ENCODE measurements at places on chromosomes 13 and 19.

DNA sequence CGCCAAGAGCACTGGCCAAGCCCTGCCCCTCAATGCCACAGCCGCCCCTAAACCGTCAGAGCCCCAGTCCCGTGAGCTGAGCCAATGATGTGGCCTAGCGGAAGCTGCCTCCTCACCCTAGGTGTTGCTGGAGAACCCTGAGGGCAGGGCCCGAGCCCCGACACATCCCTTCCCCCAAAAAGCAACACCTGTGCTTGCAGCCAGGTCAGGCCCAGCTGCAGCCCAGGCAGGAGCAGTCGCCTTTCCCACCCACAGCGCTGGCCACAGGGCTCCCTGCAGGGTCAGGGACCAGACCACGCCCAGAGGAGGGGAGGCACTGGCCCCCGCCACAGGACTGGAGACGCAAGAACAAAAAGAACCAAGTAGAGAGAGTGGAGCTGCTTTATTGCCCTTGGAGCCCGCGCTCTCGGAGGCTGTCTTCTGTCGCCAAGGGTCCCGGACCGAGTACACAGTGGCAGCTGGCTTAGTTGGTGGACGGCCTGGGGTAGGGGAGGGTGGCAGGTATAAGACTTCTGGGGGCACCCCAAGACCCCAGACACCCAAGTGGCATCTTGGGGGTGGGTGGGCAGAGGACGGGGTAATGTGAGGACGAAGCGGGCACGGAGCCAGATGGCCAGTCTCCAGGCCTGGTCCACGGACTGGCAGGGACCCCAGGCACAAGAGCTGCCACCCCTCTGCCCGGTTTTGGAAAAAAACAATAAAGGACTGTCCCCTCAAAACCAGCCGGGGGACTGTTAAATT, 3.3 kb downstream of the P2RY11 start:
- DNase-seq, result no peak

- DNase-seq, result no peak
These were observed 182.3 kb upstream of the KLF12 start for GRCh38 chr13:74316547-74316946.

DNA sequence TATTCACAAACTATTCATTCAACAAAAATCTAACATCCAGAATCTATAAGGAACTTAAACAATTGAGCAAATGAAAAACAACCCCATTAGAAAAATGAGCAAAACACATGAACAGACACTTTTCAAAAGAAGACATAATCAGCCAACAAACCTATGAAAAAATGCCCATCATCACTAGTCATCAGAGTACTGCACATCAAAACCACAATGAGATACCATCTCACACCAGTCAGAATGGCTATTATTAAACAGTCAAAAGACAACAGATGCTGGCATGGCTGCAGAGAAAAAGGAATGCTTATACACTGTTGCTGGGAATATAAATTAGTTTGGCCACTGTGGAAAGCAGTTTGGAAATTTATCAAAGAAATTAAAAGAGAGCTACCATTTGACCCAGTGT, 487.6 kb downstream of the GPC6 start:
- no peak for DNase-seq

- DNase-seq, result no peak
These were observed 18.6 kb downstream of the SCEL start for GRCh38 chr13:77554069-77554468.

GRCh38 chr19:5966215-5966614, 11.7 kb downstream of the RANBP3 start:
- DNase-seq, result no peak

GRCh38 chr19:17243830-17244617, 1.7 kb downstream of the NR2F6 start:
- DNase-seq, result no peak

GRCh38 chr19:50817941-50818858, 5.4 kb downstream of the KLK1 start:
- DNase-seq, result peak; percentile 57

- DNase-seq, result no peak
These were observed 120.5 kb downstream of the TNFRSF19 start for GRCh38 chr13:23690668-23691067.

GRCh38 chr13:20090349-20090748, 70.5 kb downstream of the GJA3 start:
- DNase-seq, result no peak

DNA sequence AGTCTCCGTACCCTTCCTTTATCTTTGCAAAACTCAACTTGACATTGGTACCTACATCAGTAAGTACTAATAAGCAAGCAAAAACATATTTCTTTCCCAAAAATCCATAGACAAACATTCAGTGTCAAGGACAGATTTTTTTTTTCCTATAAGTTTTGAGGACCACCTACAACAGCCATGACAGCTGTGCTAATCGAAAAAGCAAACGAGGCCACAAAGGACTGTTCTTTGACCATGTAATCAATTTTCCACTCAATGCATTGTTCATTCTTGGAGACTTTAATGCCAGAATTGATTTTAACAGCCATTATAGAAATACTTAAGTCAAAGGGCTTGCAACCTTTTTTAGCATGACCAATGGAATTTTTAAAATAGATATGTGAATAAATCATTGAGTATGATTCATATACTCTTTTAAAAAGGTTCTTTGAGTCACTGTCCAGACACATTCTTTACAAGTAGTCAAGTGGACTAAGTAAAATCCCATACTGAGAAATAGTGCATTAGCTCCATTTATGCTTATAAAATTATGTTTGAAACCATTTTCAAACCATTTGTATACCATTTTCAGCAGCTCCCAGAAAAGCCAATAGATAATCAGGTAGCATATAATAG, 323.9 kb downstream of the MZT1 start:
- DNase-seq, result no peak

DNA sequence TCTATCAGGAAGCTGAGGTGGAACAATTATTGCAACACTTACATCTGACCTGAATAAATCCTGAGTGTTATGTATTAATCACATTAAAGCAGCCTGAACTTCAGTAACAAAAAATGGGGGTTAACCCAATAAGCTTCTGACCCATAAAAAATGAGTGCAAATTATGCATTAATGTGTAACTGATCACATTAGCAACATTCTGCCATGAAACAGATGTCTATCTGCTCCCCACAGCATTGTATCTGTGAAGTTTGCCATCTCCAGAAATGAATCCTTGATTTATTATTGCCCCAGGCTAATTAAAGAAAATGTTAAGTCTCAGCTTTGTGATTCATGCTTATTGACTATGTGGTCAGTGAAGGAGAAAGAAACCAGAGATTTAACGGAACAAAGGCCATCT, 304.9 kb downstream of the PCDH20 start:
- DNase-seq, result no peak

DNA sequence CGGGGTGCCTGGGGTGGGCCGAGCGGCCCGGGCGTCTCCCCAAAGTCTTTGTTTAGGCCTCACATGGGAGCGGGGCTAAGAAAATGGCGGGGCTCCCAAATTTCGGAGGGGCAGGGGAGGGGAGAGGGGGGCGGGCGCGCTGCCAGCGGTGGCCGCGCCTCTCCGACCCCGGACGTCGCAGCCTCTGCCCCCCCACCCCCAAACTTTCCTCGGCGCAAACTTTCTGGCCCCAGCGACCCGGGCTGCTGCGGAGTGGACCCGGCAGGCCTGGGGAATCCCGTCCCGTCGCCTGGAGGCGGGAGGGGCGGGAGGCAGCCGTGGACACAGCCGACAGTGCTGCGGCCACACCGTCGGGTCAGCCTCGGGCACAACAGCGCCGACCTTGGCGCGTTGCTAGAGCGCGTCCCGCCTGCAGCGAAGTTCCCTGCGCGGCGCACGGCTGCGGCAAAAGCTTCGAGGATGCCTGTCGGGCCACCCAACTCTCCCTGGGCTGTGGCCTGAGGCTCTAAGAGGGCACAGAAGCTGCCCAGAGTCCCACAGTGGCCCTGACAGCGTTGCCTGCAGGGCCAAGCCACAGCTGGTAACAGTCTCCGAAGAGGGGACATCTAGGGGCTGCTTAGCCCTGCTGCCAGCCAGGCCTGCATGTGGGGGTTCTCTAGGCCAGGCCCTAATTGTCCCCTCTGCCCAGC, 1.3 kb downstream of the NFIX start:
- DNase-seq, result no peak

- DNase-seq, result no peak
These were observed 957.1 kb downstream of the PCDH9 start for GRCh38 chr13:66273011-66273410.

DNA sequence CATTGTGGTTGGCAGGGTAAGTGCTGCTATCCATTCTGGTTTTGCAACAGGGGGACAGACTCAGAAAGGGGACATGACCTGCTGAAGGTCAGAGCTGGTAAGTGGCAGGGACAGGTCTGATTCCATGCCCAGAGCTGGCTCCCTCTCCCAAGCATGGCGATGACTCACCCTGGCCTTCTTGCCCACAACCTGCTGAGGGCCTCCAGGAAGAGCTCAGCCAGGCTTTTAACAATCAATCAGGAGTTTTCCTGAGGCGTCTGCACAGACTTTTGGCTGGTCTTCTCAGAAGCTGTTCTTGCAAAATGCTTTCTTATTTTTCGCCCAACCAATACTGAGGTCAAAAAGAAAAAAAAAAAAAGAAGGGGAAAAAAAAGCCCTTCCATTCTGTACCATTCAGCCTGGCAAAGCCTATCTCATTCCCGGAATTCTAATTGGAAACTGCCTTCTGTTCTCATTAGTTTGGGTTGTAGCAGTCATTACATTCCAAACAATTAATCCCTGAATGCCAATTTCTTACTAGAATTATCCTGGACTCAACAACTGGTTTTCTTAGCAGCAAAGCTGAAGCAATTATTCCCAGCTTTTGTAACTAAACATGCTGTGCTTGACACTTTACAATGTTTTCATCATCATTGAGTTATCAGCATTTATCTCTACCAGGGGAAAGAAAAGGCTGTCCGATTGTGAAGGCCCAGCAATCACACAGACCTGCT, 17.7 kb downstream of the SIAH3 start:
- no peak for DNase-seq

GRCh38 chr13:72390909-72391308, 336.5 kb downstream of the MZT1 start:
- DNase-seq, result no peak

DNA sequence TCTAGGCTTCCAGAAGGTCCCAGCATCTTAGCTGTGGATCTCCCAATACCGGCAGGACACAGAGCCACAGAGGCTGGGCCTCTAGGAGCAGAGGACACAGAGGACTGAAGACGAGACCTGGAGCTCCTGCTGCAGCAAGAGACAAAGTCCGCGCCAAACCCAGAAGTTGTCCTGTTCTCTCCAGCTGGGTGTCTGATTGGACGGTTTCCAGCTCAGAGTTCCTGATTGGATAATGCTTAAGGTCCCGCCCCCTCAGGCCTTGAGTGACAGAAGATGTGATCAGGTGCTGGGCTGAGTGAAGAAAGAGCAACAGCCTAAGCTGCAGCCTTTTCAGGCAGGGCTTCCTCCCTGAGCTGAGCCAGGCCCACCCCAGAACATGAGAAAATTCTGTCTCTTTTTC, 59.9 kb upstream of the ZNF85 start:
- DNase-seq, result no peak

- DNase-seq, result no peak
These were observed 41.5 kb upstream of the PDX1 start for GRCh38 chr13:27878274-27878673.

DNA sequence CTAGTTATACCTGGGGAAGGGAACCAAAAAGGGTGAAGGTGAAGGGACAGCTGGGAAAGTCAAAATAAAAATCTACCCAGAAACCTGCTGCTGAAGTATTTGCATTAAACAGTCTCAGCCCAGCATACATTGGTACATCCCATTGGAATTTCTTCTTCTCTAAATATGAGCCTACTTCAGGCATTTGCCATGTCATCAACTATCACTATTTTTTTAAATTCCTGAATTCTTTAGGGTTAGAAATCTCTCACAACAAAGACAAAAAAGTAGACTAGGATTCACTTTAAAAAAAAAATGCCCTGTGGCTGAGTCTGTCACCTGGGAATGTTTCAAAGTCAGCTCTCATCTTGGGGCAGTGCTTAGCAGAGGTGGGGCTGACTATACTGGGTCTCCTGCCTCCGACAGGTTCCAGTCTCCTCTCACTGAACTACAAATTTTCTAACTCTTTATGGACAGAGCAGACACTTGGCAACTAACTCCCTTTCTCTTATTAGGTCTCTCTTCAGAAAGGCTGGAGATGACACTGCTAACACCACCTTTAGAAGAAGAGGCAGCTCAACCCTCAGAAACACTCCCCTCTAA, 141.2 kb downstream of the LHFPL6 start:
- DNase-seq, result no peak
